ENCODE measurements at places on chromosomes 7 and 10.

GRCh38 chr10:79346012-79346340, 1.3 kb upstream of the PPIF start:
- no peak for DNase-seq

DNA sequence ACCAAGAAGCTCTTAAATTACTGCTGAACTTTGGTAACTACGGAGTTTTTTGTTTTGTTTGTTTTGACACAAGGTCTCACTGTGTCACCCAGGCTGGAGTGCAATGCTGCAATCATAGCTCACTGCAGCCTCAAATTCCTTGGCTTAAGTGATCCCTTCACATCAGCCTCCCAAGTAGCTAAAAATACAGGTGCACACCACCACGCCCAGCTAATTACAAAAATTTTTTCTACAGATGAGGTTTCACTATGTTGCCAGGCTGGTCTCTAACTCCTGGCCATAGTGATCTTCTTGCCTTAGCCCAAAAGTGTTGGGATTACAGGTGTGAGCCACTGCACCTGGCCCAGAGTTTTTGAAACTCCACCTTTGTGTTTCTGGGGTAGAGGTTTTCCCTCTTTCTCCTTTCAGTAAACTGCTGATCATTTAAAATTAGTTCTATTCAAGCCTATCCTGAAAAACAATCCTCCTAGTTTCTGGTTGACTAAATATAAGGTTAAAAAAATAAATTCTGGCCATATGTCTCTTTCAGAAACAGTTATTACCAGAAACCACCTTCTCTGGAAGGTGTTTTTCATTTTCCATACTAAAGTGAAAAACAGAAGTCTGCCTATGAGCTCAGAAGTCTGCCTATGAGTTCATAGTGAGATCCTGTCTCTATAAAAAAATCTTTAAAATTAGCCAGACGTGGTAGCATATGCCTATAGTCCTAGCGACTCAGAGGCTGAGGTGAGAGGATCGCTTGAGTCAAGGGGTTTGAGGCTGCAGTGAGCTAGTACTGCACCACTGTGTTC, 63.9 kb downstream of the VOPP1 start:
- no peak for DNase-seq

- DNase-seq = no peak
These were observed 62.0 kb downstream of the CUBN start for GRCh38 chr10:17067376-17068264.

- DNase-seq = no peak
These were observed 165.9 kb downstream of the CUX1 start for GRCh38 chr7:101983147-101983811.

GRCh38 chr10:130037169-130037661, 73.1 kb upstream of the EBF3 start:
- DNase-seq = no peak

DNA sequence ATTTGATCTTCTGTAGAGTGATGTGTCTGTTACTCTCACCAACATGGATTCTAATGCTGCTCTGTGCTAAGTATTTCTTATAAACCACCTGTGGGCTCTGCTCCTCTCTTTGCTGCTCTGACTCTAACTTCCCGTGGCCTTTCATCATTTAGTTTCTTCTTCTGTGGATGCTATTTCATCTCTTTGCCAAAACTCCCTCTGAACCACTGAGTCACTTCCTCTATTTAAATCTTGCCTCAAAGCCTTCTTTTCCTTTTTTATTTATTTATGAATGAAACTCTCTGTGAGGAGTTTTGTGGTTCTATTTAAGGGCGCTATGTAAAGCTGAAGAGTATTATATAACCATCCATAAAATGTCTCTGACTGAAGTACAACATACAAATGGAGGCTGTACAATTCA, 538.5 kb downstream of the SUGCT start:
- DNase-seq = no peak
